ENCODE measurements at places on chromosomes 3 and 15. TPM values are rescaled to one million over a fixed set of nuclear protein-coding genes. Genes with fewer than 3 reads are reported as not detected.

NSUN3 gene
- total RNA-seq, result 12.6 TPM

TMEM40 gene
- not detected for total RNA-seq

RTP1 gene
- total RNA-seq, result not detected

DNA sequence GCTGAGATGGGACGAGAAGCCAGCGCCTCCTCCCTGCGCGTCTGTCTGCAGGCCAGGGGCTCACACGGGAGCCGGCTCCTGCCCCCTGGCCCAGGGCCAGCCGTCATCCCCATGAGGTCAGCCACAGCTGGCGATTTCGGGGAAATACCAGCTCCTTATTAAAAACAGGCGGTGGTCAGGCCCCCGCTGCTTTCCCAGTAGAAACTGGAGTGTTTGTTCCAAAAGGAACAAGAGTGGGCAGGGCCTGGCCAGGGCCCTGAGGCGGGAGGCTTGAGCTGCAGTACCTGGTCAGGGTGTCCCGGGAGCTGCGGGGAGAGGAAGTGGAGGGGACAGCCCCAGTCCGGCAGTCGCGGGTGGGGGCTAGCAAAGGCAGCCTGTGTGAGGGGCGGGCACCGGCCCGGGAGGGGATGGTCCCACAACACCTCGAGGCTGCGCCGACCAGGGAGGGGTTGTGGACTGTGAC is 17.8 kb downstream of the MYL3 start:
- no peak for DNase-seq

DNA sequence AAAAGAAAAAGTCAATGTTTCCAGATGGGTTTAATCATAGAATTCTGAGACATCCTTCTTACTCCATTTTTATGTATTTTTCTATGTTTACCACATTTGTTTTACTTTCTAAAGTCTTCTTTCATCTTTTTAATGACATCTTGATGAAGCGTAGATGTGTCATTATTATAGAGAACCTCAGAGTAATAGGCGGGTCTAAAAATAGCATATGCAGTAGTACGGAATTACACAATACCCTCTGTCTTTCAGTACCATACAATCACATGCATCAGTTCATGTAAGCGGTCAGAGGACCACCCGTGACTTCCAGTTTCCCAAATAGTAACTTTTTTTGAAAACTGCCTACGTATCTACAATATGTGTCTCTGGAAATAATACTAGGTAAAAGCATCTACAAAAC is 224.0 kb downstream of the PLOD2 start:
- no peak for DNase-seq

GRCh38 chr3:96478496-96478895 is 335.9 kb upstream of the EPHA6 start:
- DNase-seq, result no peak

GRCh38 chr3:7877312-7877711 is 624.3 kb upstream of the LMCD1 start:
- DNase-seq, result no peak

GRCh38 chr3:113300596-113300995 is 89.2 kb downstream of the BOC start:
- no peak for DNase-seq

DNA sequence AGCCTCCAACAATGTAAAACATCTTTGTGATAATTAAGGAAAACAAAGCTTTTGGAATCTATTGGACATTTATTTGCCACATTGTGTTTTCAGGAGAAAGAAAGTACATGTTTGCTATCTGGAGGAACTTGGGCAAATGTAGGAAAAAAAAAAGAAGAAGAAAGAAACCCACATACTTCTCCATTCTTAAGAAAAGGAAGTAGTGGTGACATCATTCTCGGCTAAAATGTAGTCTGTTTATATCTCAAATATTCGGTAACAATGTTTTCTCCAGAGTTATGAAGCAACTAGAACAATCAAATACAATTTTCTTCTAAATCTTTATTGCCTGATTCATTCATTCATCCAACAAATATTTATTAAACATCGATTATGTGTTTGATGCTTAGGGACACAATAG is 2.3 kb upstream of the TGFBR2 start:
- DNase-seq, result no peak
